ENCODE measurements at places on chromosomes 12 and 14.

DNA sequence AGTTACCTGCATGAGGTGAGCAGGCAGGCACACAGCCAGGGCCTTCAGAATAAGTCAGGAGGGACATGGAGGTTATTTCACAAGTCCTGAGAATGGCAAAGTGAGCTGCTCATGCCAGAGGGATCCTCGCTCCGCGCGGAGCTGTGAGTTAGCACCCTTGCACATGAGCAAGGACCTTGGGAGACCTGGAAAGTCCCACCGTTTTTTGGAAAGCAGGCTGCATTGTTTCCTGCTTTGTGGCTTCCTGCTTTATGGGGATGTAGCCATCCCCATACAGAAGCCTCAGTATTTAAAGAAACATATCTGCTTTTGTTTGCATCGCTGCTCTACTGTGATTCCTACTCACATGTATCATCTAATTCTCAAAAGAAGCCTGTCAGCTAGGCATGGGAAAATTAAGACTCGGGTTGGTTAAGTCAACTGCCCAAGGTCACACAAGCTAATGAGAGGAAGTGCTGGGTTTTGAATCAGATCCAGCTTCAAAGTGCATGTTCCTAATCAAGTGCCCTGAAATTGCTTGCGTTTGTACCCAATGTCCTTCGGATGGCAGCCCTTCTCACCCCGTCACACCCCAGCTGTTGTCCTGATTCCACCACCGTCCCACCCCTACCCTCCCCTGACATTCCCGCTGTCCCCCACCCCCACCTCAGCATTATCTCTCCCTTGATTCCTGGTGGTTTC is 106.2 kb downstream of the CRACR2A start:
- no peak for DNase-seq

DNA sequence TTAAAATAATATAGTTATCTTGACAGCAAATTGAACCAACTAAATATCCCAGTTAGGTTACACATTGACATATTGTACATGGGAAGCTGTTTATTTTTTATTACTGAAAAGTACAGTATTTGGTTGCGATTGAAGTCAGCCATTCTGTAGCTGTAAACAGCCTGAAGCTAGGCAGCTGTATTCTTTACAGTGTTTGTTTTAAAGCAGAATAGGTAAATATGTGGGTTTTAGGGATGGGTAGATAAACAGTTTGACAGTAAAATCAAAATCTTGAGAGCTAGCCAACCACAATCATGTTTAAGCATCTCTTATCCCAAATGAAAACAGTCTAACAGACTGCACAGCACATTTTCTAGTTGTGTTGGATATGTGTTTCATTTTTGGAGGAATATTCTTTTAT is 45.7 kb downstream of the TTC6 start:
- no peak for DNase-seq

DNA sequence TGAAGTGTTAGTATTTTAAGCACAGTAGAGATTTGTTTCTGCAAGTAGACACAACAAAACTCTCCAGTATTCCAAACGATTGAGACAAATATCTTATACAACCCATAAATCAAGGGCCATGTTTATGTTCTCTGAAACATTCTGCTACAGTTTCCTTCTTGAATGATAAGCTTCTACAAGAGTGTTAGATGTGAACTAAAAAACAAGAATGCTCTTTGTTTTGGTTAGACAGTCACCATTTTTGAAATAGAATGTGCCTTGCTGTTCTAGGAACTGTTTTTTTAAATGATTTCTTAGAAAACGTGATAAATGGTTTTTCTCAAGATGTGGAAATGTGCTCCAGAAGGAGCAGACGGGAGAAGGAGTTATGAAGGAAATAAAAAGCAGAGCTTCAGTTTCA is 1656.3 kb upstream of the FLRT2 start:
- no peak for DNase-seq

- no peak for DNase-seq
Observed at GRCh38 chr14:78904094-78904493, 733.9 kb downstream of the NRXN3 start.

GRCh38 chr12:71938728-71939385 is at the start of gene TPH2:
Gene TPH2, plus strand, starts transcription at chr12:71938845. Its CDS starts 142 bp downstream, at chr12:71938987.
- no peak for DNase-seq

DNA sequence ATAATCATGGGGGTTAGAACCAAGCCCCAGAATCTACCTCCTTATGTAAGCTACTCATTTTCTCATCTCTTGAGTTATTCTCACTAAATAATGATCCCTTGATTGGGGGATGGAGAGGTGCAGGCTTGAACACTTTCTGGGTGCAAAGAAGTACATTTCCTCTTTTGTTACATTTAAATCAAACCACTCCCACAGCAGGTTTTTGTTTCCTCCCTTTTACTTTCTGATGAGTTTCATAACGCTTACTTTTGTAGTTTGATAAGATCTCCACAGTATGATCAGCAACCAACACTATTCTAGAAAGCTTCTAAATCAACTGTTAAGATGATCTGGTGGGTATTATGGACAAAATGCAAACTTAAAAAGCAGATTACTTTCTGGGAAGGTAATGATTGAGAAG is 20.5 kb downstream of the VCPKMT start:
- DNase-seq, result no peak

DNA sequence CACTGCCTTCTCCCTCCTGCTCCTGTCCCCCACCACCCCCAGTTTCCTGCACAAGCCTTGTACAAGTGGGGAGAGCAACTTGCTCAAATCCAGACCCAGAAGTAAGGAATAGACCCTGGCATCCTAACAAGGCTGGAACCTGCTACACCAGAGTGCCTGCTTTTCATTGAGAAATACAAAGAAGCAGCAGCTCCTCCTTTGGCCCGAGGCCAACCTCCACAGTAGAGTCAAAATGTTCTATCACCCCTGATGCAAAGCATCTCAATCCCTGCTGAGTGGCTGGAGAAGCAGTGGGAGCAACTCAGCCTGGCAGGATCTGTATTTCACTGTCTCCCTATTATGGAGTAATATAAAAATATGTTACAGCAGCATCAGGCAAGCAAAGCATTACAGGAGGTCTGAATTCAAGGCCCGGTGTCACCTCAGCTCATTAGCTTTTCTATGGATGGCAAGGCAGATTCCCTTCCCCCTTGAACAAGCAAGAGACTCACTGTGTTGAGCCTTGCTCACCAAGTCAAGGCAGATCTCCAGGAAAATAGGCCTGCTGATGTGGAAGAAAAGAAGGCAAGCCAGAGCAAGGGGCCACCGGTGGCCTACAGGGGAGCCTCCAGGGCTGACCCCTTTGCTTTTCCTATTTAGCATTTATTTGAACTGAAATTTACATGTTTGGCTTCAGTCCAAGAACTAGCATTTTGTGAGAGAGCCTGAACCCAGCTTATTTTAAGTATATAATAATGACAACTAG is 186.3 kb upstream of the EGLN3 start:
- DNase-seq, result no peak

DNA sequence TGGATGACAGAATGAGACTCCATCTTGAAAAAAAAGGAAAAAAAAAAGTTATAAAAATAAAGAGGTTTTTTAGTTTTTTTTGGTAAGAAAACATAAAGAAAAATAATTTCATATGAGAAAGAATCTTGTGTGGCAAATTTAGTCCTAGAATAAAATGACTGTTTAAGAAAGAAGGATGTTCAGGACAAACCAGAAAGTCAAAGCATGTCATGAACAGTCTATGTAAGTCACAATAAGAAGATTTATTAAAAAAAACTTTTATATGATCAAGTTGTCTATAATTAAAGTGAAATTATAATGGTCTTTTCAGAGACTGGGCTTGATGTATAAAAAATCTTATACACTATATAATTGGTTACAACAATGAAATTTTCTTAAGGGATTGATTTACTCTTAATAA is 68.1 kb upstream of the HECTD1 start:
- no peak for DNase-seq

DNA sequence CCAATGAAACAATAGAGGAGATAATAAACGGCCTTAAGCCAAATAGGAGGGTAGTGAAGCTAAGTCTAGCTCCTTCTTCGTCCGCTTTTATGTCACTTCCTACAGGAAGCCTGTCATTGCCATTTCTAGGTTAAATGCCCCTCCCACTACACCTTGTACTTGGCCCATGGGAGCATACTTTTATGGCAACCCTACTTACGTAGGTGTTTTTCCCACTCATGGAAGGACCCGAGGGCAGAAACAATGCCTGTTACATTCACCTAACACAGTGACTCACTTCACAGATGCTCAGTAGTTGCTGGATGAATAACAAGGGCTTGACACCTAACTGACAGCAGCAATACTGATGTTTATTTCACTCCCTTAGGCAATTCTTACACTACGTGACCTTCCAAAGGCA is 44.5 kb downstream of the ALKBH1 start:
- DNase-seq, result no peak

DNA sequence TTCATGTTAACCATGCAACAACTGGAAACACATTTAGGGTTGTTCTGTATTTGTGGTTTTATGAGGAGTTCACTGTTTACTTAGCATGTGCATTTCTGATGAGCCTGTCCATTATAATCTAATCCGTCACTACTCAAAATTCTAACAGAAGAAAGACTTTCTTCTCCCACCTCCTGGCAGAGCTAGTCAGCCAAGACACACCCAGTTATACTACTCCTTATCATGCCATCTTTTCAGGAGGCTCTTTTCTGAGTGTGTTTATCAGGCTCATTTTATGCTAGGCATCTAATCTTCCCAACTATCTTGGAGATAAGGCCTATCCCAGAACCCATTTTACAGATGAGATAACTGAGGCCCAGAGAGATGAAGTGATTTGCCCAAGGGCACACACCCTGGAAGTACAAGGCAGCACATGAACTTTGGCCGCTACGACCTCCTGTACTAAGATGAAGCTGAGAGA is 10.4 kb upstream of the MED13L start:
- DNase-seq, result no peak

GRCh38 chr12:873954-874353 is 75.5 kb downstream of the RAD52 start:
- no peak for DNase-seq

GRCh38 chr14:24098927-24099813 is 5.1 kb downstream of the PCK2 start:
- no peak for DNase-seq

GRCh38 chr12:78402366-78403134 is 462.0 kb upstream of the SYT1 start:
- no peak for DNase-seq

DNA sequence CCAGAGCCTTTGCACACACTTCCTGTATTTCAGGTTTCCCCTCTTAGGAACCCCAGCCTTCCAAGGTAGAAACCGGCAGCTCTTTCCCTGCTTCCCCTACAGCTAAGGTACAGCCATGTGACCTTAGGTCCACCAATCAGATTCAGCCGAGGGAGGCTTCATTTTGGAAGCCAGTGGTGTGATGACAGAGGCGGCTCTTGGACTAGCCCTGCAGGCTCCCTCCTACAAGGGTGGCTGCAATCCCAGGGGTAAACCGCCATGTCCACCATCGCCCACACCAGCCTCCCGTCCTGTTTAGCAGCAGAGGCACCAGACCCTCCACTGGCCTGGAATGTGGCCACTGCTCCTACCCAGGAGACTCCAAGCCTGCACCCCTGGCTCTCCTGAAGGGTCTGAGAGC is 65.6 kb downstream of the SERPINA3 start:
- DNase-seq, result no peak

GRCh38 chr14:89254166-89254909 is 162.7 kb downstream of the FOXN3 start:
- no peak for DNase-seq

GRCh38 chr12:20367583-20368113 is 689 bp upstream of the PDE3A start:
- no peak for DNase-seq

Measured in AG09309 (cell line).